ENCODE measurements at places on chromosomes 7 and 10.

DNA sequence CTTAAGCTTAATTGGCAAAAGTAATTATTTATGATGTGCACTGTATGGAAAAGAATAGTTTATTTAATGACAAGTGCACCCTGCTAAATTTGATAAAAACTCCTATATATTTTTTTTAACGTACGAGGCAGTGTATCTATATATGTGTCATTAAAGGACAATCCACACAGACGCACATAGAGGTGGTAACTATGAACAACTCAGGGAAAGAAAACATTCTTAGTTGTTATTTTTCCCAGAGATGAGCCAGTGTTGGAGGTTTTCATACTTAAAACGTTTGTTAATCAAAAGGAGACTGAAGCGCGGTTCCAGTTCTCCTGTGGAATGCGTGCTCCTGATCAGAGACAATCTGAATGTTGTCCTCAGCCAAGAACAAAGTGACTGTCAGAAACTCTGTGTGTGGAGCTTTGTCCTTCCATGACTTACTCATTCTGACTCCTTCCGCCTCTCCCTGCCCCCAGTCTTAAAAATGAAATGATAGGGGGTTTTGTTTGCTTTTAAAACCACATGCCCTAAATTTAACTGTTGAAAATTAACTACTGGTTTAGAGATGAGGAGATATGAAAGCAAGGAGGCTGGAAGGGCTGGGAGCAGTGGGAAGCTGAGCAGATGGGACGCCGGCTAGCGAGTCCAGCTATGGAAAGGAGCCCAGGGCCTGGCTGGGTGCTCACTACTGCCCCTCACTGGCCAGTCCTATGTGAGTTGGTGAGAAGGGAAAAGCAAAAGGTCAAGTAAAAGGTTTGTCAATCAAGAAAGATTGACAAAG is 99.6 kb downstream of the SVIL start:
- DNase-seq = no peak

GRCh38 chr7:106766551-106766950 is 98.5 kb upstream of the PIK3CG start:
- DNase-seq = no peak

DNA sequence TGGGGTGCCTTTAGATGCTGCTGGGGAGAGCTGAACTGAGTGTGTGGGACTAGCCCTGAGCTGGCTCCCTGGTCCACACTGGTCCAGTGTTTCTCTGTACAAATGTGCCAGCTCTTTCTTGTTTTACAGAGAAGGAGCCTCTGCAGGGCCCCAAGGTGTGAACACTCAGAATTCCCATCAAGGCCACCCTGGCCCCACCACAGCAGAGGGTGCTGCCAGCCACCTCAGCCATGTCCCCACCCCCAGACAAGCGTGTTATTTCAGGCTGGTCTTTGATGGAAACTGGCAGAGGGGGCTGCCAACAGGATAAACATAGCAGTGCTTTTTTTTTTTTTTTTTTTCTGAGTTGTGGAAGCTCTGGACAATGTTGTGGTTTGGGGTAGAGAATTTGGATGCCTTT is 68.5 kb upstream of the LRRC18 start:
- DNase-seq = no peak

GRCh38 chr7:41399171-41399570 is 303.7 kb downstream of the INHBA start:
- no peak for DNase-seq

GRCh38 chr7:100155553-100156317 is 2.8 kb downstream of the TRAPPC14 start:
- DNase-seq = no peak

DNA sequence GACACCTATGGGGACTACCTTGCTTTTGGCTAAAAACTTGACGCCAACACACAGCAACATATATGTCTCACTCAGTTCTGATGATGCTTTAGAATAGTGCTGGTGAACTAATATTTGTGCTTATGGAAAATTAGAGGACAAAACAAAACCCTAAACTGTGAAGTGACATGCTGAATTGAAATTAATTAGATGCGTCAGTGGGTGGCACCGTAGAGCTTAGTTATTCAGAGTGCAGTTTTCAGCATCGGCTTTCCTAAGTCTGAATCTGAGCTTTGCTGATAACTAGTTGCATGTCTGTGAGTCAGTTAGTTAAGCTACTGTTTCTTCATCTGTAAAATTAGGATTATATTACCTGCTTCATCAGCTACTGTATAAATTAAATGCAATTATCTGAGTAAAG is 245.0 kb upstream of the SORCS1 start:
- DNase-seq = no peak

- DNase-seq = no peak
Observed at GRCh38 chr10:16787361-16787791, 29.8 kb downstream of the RSU1 start.

DNA sequence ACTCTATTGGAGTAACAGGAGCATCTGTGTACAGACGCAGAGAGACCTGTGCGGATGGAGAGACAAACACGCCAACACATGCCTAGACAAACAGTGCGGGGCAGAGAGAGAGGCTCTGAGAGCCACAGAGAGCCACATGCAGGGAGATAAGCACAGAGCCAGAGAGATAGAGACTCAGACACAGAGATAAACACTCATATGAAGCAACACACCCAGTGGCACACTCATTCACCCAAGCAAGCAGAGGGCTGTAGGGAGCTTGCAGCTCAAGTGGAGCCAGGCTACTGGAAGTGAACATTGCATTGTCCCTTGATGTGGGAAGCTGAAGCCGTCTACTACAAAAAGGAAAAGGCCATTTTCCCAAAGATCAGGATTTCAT is 46.6 kb upstream of the PODXL start:
- DNase-seq = peak; percentile 35

DNA sequence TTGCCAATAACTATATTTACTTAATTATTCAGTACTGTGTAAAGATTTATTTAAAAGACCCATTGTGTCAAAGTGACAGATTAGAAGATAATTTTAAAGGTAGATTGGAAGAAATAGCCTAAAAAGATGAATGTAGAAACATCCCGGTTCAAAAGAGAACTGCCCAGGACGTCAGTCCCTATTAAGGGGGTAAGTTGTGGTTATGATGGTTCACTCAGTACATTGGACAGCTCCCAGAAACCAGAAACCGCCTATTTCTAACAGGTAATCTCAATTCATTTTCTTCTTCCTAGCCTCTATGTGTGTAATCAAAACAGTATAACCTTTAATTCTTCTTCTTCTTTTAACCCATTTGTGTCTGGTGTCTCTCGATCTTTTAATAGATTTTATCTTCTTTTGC is 1.5 kb upstream of the FERD3L start:
- DNase-seq = peak; percentile 48

DNA sequence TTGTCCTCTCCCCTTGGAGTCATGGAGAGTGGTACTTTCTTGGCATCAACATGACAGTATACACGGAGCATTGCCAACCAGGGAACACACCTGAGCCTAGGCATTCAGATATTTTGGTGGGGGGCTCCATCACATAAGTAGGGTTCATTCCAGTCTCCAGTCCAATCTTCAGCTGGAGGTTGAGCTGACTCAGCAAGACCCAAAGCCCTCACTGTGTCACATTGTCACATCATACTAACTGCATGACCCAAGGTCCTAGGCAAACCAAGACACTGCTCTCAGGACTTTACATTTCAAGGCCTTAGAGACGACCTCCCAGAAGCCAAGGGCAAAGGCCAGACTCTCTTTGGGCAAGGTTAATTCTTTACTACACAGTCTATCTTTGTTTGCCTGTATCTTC is 190.1 kb downstream of the TMEM178B start:
- DNase-seq = no peak

- DNase-seq = no peak
Observed at GRCh38 chr7:23468526-23469149, 1.7 kb downstream of the IGF2BP3 start.

- no peak for DNase-seq
Observed at GRCh38 chr10:7611909-7612308, 54.9 kb downstream of the ITIH5 start.

GRCh38 chr10:84291384-84291783 is 37.0 kb upstream of the CCSER2 start:
- peak; percentile 37 for DNase-seq

DNA sequence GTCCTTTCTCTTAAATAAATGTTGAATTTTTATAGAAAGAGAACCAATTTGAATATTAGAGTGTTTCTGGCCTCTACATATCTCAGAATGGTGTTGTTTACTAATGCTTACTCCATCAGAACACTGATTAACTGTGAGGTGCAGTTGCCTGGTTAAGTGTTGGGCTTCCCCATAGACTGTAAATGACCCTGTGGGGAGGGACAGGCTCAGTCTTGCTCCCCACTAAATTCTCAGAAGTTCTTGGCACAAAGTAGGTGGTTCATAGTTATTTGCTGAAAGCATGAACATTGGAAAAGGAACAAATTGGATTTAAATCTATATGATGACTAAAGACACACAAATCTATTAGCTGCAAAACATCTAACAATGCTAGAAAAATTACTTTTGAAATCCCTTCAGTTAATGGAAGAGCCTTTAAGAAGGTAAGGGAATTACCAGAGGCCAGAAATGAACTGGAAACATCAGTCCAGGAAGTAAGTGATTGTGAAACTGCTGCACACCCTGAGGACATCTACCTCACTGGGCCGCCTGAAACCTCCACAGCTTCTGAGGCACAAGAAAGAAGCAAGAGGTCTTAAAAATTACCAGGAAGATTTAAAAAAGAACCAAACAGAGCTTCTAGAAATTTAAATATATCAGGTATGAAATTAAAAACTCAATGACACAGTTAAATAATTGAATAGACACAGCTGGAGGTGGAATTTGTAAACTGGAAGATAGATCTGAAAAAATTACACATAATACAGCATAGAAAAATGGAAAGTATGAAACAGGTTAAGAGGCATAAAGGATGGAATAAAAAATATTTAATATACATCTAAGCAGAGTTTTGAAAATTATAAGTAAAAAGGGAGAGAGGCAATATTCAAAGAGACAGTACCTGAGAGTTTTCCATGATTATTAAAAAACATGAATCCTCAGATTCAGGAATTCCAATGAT is 17.8 kb upstream of the COMTD1 start:
- no peak for DNase-seq

GRCh38 chr7:18515067-18515466 is 19.5 kb downstream of the HDAC9 start:
- DNase-seq = peak; percentile 96

GRCh38 chr7:75968012-75968411 is 26.4 kb downstream of the TMEM120A start:
- DNase-seq = no peak

GRCh38 chr7:2979201-2979631 is 64.5 kb downstream of the CARD11 start:
- DNase-seq = no peak

- DNase-seq = peak; percentile 63
Observed at GRCh38 chr10:31952066-31952465, 23.4 kb upstream of the ARHGAP12 start.
